ENCODE measurements at places on chromosomes 4 and X. TPM values are rescaled to one million over a fixed set of nuclear protein-coding genes. Genes with fewer than 3 reads are reported as not detected.

P2RY4 gene
- polyA plus RNA-seq: 0.21 TPM

CASP6 gene
- polyA plus RNA-seq: 44.9 TPM

TEX13C gene
- not detected for polyA plus RNA-seq

DSPP gene
- polyA plus RNA-seq: not detected

TNIP3 gene
- 2.0 TPM for polyA plus RNA-seq

RRH gene
- polyA plus RNA-seq: 0.79 TPM

UGT2B17 gene
- 0.07 TPM for polyA plus RNA-seq

DNA sequence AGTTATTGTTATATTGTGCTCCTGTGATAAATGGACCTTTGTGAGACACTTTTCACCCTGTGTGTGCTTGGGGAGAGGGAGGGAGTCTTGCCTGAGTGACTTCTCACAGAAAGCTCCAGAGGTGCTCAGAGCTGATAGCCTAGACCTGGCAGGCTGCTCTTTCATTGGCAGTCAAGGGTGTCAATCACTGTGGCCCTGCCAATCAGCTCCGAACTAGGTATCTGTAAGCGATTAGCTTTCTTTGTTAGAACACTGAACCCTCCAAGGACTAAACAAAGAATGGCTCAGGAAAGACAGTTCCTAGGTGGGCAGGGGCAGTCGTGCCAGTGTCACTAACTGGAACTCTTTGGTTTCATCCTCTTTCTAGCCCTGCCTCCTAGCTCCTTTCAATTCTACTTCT, 2.7 kb upstream of the NALF2 start:
- DNase-seq: no peak

- DNase-seq: no peak
Observed at GRCh38 chr4:88981993-88982392, 75.0 kb downstream of the FAM13A start.

DNA sequence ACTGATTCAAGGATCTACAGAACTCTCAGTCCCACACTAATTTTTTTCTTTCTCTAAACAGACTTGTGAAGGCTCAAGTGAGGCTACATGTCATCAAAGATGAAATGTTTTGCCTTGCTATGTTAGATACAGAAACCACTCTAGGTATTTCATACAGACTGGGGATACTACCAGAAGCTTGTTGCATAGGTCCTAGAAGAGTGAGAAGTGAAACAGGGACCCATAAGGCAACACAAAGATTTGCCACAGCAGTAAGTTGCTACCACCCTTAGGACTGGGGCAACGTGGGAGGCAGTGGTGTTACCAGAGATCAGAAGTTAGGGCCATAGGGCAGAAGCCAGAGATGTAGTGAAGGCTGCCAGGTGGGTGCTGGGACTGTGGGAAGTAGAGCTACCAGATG, 50.7 kb upstream of the MID1IP1 start:
- no peak for DNase-seq

DNA sequence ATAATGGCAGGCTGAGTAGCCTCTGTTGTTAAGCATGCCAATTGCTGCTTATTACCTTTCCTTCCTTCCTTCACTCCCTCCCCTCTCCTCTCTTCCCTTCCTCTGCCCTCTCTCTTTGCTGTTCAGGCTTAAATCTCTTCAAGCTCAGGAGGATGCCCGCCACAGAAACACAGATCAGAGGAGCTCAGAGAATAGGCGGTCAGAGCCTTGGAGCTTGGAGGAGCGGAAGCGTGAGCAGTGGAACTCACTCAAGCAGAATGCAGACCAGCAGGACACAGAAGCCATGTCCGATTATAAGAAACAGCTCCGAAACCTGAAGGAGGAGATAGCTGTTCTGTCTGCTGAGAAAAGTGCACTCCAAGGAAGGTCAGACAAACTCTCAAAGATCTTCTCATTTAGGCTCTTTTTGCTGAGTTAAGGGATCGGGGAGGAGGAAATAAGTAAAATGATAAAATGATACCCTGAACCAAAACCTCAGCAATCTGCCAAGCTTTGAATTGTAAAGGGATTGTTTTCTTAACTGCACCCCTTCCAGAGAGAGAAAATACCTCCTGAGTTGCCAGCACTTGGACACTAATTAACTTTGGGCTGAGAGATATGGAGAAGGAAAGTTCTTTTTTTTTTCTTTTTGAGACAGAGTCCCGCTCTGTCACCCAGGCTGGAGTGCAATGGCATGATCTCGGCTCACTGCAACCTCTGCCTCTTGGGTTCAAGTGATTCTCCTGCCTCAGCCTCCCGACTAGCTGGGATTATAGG, 20.9 kb downstream of the SPATA18 start:
- DNase-seq: no peak

DNA sequence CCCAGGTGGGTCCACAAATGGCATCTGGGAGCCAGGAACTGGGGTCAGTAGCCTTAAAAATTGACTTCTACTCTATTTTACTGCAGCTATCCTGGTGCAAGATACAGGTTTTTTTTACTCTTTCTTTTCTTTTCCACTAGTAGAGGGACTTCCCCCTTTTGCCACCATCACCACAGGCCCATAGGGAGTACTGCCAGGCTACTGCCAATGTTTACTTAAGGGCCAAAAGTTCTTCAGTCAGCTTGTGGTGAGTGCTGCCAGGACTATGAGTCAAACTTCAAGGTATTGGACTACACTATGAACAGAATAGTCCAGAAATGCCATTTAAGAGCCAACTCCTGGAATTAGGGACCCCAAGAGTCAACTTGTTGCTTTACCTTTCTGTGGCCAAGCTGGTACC, 94.7 kb downstream of the EDA2R start:
- DNase-seq: no peak

- no peak for DNase-seq
Observed at GRCh38 chr4:2333916-2334644, 72.2 kb upstream of the MXD4 start.

DNA sequence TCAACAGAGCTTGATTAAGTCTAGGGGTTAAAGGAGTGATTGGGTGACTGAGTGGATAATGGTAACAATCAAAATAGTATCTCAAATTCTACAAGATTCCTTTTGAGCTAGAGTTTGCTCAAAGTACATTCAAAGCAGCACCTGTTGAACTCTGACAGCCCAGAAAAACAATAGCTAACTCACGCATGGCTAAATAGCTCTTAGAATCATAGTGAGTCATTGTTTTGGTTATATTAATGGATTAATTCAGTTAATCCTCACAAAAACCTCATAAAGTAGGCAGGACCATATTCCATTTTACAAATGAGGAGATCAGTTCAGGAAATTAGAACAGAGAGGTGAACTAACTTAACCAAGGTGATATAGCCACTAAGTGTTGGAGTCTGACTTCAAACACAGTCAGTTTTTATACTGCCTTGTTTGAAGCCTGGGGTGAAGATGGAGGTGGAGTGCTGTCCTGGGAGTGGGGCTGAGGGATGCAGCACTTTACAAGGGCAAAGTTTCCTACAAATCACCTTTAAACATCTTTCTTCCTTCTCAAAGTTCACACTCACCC, 35.9 kb upstream of the PPM1K start:
- no peak for DNase-seq

DNA sequence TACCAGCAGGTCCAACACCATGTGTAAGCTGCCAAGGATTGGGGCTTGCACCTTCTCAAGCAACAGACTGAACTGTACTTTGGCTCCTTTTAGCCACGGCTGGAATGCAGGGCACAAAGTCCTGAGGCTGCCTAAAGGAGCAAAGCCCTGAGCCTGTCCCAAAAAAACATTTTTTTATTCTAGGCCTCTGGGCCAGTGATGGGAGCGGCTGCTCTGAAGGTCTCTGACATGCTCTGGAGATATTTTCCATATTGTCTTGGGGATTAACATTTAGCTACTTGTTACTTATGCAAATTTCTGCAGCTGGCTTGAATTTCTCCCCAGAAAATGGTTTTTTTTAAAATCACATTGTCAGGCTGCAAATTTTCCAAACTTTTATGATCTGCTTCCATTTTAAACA, 885.3 kb downstream of the GLUD2 start:
- DNase-seq: no peak

All from right renal pelvis (tissue), 4 donors.